ENCODE measurements at places on chromosomes 4 and X. TPM values are rescaled to one million over a fixed set of nuclear protein-coding genes. Genes with fewer than 3 reads are reported as not detected.

- H3K4me1 ChIP-seq = no peaks in the 10 kb centered on the region
These were observed 173.3 kb upstream of the PSAPL1 start for GRCh38 chr4:7608046-7608445.

- no peaks in the 10 kb centered on the region for H3K36me3 ChIP-seq
- no peaks in the 10 kb centered on the region for H3K4me1 ChIP-seq
- DNase-seq = no peak
- H3K27ac ChIP-seq = no peak overlapping the region
- no peaks in the 10 kb centered on the region for H3K27me3 ChIP-seq
These were observed 42.9 kb downstream of the PSAPL1 start for GRCh38 chr4:7391637-7392437.

GRCh38 chr4:7775396-7775795 is 164.3 kb downstream of the AFAP1 start:
- H3K27me3 ChIP-seq = no peaks in the 10 kb centered on the region
- no peaks in the 10 kb centered on the region for H3K36me3 ChIP-seq
- H3K4me1 ChIP-seq = peaks cover 6% of the 10 kb centered on the region
- H3K27ac ChIP-seq = no peak overlapping the region
- no peak for DNase-seq
- H3K4me3 ChIP-seq = no peak overlapping the region

DNA sequence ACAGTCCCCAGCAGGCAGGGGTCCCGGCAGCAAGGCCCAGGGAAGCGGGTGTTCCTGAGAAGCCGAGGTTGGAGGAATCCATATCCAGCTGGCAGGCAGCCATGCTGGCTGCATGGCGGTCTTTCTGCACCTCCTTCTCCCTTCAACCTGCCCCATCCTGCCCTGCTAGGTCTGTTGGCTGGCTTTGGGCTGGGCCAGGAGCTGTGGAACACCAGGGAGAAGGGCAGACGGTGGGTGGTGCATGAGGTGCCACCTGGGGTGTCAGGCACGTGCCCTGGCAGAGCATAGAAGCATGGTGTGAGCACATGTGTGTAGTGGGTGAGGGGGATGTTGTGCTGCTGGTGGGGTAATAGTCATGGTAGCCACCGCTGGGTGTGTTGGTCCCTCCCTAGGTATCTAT is 150.1 kb downstream of the PJA1 start:
- no peak overlapping the region for H3K27ac ChIP-seq
- no peak for DNase-seq
- H3K27me3 ChIP-seq = no peaks in the 10 kb centered on the region
- H3K4me3 ChIP-seq = no peak overlapping the region
- no peaks in the 10 kb centered on the region for H3K4me1 ChIP-seq
- no peaks in the 10 kb centered on the region for H3K36me3 ChIP-seq

GRCh38 chrX:96704629-96705028 is 20.0 kb downstream of the DIAPH2 start:
- H3K4me3 ChIP-seq = no peak overlapping the region
- no peaks in the 10 kb centered on the region for H3K36me3 ChIP-seq
- DNase-seq = no peak
- H3K27ac ChIP-seq = no peak overlapping the region

GRCh38 chr4:26326791-26327190 is 6.0 kb downstream of the RBPJ start:
- H3K36me3 ChIP-seq = no peaks in the 10 kb centered on the region
- H3K27ac ChIP-seq = no peak overlapping the region
- DNase-seq = no peak
- H3K27me3 ChIP-seq = no peaks in the 10 kb centered on the region
- peaks cover 82% of the 10 kb centered on the region for H3K4me1 ChIP-seq
- no peak overlapping the region for H3K4me3 ChIP-seq

DNA sequence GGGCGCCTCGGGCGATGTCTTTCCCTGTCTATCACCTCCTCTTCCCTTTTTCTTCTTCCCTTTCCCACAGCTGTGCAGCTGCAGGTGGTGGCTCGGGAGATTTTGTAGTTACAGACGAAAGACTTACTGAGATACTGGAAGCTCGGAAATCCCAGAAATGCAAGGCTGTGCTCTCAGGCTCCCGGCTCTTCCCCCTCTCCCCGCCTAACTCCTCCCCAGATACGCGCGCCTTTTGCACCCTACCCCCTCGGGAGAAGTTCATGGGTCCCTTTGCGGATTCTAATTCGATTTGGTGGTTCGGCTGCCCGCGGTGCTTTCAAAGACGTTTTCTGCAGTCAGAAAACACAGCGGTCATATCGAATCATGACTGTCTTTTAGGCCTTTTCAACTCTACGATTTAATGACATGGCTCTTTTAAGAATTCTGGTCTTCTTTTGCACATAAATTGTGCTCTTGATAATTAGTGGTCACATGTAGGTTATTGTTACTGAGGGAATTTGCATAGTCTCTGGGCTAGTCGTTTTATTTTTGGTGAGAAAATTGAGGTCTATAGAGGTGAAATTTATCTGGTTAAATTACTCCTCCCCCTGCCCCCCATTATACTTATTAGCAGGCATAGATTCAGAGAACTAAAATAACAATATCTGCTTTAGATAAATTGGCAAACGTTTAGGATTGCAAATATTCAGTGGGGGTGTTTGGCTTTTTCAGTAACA is 1.6 kb downstream of the SEPTIN11 start:
- no peak overlapping the region for H3K27ac ChIP-seq
- no peaks in the 10 kb centered on the region for H3K36me3 ChIP-seq
- DNase-seq = peak; percentile 73
- H3K27me3 ChIP-seq = peaks cover 32% of the 10 kb centered on the region
- peaks cover 36% of the 10 kb centered on the region for H3K4me1 ChIP-seq

Gene WNK3
- 27.4 TPM for total RNA-seq

Gene NKX6-1
- 0.07 TPM for total RNA-seq

Gene AKAP4
- not detected for total RNA-seq

Gene CDX4
- total RNA-seq = 0.50 TPM
